ENCODE measurements at places on chromosomes 2 and 18.

- DNase-seq = no peak
Measured at GRCh38 chr2:232230560-232230959, 148.0 kb upstream of the ALPP start.

GRCh38 chr2:104049438-104049837 lies 804.5 kb upstream of the POU3F3 start:
- no peak for DNase-seq

DNA sequence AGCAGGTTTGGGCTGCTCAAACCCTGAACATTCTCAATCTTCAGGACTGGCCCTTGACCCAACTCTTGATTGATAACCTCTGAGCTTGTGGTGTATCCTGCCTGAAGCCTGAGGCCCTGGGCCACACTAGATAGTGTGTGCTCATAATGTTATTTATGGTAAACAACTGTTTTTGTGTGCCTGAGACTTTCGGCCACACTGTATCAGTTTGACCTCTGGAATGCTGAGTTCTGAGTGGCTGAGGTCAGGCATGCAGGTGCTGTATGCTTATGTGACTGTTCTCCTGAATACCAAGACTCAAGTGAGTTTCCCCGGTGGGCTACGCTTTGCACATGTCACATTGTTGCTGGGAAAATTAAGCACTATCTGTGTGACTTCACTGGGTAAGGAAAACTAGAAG lies 82.2 kb upstream of the RMP24 start:
- no peak for DNase-seq

DNA sequence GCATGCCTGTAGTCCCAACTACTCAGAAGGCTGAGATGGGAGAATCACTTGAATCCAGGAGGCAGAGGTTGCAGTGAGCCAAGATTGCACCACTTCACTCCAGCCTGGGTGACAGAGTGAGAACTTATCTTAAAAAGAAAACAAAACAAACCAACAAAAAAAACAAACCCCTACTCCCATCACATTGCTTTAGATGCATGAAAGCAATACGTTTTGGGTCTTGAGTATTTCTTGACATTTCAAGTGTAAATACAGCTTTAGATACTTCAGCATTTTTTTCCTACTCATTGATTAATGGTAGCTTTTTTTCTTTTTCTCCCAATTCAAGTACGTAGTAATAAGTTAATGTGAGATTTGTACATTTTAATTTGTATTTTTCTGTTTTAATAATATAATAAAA lies 20.3 kb downstream of the RASGRP3 start:
- DNase-seq = no peak

- DNase-seq = no peak
Measured at GRCh38 chr2:28593160-28593755, 97.4 kb downstream of the PLB1 start.

GRCh38 chr2:223027442-223027841 lies 24.5 kb upstream of the KCNE4 start:
- no peak for DNase-seq

DNA sequence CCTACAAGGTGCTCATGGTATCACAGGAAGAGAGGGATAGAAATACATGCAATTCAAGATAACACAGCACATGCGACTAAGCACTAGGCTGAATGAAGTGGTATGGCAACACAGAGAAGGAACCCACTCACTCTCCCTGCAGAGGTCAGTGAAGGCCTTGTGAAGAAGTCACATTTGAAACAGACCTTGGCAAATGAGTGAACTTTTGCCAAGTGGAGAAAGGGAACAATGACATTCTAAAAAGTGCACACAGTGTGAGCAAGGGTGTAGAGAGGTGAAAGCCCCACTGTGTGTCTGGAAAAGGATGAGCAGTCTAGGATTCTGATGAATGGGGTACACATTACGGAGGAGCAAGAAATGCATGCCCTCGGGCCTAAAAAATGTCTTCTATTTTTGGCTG lies 23.3 kb downstream of the KLF7 start:
- no peak for DNase-seq

DNA sequence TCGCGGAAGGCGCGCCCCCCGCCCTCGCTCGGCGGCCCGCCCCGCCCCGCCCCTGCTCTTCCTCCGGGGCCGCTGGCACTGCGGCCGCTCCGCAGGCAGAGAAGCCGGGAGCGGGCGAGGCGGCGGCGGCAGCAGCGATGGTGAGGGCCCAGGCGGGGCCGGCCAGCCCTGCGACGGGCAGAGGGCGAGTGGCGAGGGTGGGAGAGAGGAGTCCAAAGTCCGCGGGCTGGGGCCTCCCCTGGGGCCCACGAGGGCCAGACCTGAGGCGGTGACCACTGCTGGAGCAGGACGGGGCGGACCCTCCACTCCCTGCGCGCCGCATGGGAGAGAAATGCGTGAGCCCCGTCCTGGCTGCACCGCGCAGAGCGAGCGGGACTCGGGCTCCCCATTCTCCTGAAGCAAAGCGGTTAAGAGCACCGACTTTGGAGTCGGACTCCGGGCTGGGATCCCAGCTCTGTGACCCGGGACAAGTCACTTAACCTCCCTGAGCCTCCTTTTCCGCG lies at the start of gene VAMP5:
Gene VAMP5, plus strand, starts transcription at position 78 of the 503 bp plus-strand sequence. Its CDS starts 60 bp downstream, at position 138.
- DNase-seq = peak; percentile 32

DNA sequence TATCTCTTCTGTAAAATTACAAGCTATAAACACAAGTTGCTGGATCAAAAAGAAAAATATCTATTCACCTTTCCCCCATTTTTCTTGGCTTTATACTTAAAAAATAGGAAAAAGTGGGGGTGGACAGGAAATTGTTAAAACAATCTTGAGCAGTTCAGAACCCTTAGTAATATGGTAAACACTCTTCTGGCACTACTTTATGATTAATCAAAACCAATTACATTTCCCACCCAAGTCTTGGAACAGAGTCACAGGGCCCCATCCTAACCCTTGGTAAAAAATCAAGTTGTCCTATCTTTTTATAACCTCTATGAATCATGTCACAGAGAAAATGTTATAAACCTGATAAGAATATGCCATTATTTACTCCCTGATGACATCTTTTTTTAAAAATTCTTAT lies 328.2 kb upstream of the LYPD1 start:
- no peak for DNase-seq

GRCh38 chr2:21003572-21004180 lies 40.2 kb downstream of the APOB start:
- DNase-seq = no peak

DNA sequence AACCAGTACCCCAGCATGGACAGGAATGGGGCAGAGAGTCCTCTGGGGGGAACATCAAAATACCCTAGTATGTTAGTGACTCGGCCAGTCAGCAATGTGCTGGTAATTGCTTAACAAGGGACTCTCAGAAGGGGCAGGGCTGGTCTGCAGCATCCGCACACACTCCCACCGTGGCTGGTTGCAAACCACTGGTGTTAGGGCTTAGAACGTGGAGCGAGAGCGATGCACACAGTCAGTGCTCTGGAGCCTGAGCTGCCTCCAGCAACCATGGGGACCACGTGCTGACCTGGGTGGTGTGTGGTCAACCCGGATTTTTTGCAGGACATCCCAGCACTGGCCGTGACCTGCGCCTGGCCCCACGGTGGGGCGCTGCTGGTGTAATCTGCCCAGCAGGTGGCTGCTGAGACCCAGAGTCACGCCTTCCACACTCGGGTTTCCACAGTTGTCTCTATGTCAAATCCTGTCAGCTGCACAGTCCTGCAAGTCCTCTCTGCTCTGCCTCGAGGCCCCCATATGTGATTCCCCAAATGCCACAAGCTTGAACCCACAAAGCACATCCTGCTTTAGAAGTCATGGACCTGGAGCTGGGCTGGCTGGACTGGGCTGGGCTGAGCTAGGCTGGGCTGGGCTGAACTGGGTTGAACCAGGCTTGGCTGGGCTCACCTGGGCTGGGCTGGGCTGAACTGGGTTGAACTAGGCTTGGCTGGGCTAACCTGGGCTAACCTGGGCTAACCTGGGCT lies 50.6 kb upstream of the GPC1 start:
- no peak for DNase-seq

DNA sequence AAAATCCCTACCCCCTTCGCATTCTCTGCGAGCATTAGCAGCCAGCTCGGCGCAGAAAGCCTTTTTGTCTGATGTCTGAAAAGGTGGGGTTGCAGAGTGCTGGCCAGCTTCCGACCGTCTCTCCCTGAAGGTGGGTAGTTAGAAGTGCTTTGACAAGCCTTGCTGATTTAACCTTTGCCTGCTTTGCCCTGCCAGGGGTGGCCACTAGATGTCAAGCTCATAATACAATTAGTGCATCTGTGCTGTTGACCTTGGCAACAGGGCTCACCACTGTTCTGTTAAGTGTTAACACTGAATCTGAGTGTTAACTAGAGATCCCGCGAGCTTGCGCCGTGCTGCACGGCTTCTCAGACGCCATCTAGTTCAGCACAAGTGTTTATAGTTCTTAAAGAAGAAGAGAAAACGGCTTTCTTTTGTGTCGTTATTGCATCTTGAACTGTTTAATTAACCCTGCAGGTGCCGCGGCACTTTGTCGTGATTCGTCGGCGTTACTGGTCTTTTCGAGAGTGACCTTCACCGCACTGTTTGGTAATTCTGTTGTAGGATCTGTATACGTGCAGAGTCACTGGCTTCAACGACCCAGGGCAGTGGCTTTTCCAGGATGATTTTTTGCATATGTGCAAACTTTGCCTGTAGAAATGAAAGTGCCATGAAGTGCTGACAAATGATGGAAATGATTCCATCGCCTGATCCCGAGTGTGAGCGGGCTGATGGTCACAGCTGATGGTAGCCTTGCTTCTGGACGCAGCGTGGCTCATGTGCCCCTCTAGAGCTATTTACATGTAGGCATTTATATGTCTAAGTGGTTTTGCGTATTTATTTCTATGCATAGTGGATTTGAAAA lies 5.5 kb downstream of the SALL3 start:
- DNase-seq = no peak

GRCh38 chr2:151614606-151615306 lies 119.5 kb downstream of the NEB start:
- no peak for DNase-seq

GRCh38 chr2:234674781-234675201 lies 177.9 kb upstream of the ARL4C start:
- no peak for DNase-seq

DNA sequence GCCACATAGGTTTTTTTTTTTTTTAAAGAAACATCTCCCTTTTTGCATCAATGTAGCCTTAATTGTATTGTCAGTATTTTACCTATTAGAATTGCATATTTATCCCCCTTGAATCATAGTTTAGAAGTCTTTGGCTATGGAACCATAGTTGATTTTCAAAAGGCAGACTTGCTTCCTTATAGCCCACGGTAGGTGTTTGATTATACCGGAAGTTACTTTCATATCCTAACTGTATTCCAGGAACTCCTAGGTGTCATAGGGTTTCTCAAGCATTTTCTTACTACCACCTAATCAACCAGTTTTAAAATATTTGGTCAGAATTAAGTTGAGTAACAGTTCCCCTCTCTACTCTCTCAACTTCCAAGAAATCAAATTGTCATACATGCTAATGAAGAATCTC lies 86.6 kb upstream of the TSPYL6 start:
- no peak for DNase-seq

- DNase-seq = no peak
Measured at GRCh38 chr2:33412920-33413319, 63.5 kb upstream of the RASGRP3 start.

GRCh38 chr2:2935445-2936149 lies 442.0 kb downstream of the EIPR1 start:
- DNase-seq = no peak

- no peak for DNase-seq
Measured at GRCh38 chr2:174224665-174225288, 23.6 kb downstream of the OLA1 start.

DNA sequence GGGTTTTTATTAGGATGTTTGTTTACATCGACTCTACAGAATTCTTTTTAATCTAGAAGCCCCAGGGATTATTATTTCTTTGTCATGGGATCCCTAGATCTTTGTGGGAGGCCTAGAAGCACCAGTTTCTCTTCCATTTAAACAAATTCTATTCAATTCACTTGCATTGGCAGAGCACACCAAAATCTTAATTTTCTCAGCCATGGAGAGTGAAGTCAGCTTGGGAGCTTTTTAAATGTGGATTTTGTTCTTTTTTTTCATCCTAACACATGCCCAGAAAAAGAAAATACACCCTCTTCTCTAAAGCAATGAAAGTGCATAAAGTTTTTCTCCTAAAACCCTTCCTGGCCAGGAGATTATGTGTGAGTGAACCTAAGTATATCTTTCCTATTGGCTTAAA lies 38.5 kb downstream of the CDCA7 start:
- DNase-seq = no peak

- no peak for DNase-seq
Measured at GRCh38 chr2:151766437-151767153, 32.3 kb upstream of the NEB start.

DNA sequence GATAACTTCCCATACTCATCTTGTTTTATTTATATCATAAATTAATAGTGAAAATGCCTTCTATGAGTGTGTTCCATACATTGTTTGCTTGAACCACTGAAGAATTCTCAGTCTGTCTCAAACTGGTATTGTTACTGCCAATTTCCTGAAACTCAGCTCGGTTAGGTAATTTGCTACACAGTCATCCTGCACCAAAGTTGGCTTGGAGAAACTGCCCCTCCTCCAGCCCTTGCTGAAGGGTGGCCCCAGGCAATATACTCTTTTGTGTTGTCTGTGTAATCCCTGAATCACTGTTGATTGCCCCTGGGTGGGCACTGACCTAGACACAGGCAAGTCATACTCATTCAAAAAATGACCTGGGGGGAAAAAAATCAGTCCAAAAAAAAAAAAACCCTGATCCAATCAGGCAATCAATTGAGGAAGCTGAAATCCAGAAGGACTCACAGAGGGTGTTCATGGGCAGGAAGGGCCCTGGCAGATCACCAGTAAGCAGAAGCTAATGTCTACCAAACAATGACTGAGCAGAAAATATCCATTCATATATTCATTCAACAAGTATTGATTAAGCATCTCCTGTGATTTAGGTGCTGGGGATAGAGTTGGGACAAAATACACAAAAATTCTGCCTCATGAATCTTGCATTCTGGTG lies 3.8 kb upstream of the SESTD1 start:
- DNase-seq = no peak

GRCh38 chr18:57077786-57078552 lies 68.9 kb upstream of the BOD1L2 start:
- DNase-seq = no peak

DNA sequence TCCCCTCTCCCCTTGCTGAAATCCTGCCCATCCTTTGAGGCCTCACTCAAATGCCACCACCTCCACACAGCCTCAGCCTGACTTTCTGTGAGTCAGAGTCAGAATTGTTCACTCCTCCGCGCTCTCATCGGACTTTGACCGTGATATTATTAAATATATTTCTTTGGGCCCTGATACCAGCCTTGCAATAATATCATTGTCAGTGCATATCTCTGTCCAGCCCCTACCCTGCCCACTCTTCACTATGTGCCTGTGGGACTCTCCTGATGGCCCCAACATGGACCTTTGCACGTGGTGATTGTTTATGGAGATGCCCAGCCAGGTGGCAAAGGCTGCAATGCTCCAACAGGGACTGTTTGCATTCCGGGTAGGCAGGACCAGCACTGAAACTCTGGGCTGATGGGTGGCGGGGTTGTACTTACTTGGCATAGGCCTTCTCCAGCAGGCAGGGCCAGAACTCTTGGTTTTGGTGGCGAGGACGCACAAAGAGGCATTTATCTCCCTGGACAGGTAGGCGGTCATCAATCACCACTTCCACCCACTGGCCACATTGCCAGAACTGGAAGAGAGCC lies 37.3 kb downstream of the CAPN13 start:
- DNase-seq = no peak

- DNase-seq = no peak
Measured at GRCh38 chr2:212532585-212532984, 6.0 kb downstream of the ERBB4 start.
